ENCODE measurements at places on chromosomes 4 and X.

- DNase-seq = no peak
Observed at GRCh38 chrX:118552121-118552900, 56.7 kb downstream of the DOCK11 start.

DNA sequence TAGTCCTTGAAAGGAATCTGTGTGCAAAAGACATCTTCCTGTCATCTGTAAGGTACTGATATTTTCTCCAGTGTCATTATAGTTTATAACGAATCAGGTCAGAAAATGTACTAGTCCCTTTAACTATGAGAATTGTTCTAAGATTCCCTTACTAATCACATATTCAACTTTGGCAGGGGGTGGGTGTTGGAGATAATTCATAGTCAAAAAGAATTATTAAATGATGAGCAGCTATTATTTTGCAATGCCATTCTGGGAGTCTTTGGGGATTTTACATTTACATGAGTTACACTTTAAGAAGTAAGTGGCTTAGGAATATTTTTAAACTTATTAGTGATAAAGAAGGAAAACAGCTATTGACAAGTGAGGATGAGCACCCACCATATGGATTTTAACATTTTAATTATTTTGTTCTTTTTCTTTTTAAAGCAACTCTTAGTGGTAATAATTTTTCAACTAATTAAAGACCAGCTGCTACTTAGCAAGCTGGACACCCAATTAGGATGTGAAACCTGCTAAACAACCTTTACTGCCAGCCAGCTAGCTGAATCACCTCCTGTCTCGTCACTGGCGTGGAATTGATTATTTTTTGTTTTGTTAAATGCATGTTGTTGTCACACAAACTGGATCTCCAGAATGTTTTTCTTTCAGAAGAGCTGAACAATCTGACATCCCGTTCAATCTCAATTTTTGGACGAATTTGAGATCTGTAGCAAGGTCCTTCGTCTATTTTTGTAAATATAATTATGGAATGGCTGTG, 219.2 kb downstream of the ARAP2 start:
- DNase-seq = no peak

DNA sequence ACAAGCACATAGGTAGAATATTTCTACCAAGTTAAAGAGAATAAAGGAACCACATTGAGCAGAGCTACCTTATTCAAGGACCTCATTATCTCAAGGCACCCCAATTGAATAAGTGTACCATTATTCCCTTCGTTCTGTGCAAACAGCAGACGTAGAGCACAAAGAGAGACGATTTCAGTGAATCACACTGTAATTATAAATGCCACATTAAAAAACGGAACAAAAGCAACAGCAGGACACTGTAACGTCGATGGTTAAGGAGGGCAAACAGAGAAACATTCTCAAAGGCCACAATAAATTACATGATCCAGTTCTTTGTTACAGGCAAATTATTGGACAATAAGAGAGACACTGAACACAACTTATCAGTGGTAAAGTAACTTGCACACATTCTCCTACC, 644.1 kb upstream of the TENM3 start:
- DNase-seq = no peak

DNA sequence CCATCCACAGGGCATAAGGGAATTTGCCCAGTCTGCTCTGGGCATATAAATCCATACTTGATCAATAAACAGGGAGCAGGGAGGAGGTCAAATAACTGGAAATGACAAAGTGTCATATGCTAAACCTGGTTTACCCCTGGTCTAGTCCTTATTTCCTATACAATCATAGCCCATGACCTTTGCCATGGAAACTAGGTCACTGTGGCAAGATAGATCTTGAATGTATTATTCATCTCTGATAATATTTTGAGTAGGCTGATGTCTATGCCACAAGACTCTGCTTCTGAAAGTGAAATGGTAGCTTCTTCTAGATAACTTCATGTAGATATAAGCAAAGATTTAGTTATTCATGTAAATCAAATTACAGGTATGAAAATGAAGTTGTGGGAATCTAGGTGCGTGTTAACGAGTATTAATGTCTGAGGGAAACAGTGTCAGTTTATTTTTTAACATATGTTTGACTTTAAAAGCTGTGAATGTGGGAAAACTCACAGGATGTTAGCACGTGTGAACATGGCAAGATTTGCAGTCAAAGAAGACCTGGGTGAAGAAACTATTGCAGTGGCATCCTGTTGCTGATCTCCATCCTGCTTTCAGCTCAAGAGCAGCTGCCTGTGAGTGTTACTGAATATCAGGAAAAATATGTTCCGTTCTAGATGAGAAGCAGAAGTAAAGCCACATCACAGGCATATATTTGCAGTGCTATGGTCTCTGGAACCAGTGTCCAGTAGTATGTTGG, 81.8 kb upstream of the NDP start:
- no peak for DNase-seq

GRCh38 chr4:7876201-7876875, 63.3 kb downstream of the AFAP1 start:
- DNase-seq = no peak

- no peak for DNase-seq
Observed at GRCh38 chr4:112735474-112735951, 98.6 kb downstream of the LARP7 start.

- no peak for DNase-seq
Observed at GRCh38 chr4:57090079-57090478, 20.1 kb downstream of the IGFBP7 start.

DNA sequence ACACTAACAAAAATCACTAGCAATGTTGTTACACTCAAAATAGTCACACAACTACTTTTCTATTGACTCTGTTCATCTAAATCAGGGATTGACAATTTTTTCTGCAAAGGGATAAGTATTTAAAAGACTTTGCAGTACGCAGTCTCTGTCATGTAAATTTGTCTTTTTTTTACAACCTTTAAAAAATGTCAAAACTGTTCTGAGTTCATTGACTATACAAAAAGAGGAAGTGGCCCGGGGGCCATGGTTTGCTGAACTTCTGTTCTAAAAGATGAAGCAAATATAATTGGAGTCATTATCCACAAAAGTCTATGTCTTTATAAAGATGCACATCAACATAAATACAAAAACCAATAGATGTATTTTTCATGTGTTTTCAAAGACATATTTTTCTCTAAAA, 1310.3 kb downstream of the RPA4 start:
- DNase-seq = no peak

GRCh38 chr4:155489271-155489670, 112.5 kb upstream of the MAP9 start:
- DNase-seq = no peak

- no peak for DNase-seq
Observed at GRCh38 chrX:97399400-97399799, 515.7 kb downstream of the RPA4 start.

DNA sequence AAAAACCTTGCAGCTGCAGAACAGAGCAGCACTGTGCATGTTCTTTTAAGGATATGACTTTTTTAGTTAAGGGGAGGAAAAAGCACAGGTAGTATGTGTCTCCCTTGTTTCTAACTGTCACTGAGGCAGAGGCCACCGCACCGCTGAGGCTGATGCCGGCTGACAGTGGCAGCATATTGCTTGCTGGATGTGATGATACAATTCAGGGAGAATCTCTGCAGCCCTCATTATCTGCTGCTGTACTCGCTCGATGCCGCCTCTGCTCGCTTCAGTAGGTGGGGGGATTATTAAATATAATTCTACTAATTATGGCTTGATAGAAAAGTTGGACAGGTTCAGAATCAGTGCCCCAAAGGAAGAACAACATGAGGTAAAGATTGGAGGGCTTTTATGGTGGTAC, 378.8 kb upstream of the NOCT start:
- DNase-seq = no peak

GRCh38 chr4:54392479-54392878, 163.4 kb downstream of the PDGFRA start:
- DNase-seq = no peak

DNA sequence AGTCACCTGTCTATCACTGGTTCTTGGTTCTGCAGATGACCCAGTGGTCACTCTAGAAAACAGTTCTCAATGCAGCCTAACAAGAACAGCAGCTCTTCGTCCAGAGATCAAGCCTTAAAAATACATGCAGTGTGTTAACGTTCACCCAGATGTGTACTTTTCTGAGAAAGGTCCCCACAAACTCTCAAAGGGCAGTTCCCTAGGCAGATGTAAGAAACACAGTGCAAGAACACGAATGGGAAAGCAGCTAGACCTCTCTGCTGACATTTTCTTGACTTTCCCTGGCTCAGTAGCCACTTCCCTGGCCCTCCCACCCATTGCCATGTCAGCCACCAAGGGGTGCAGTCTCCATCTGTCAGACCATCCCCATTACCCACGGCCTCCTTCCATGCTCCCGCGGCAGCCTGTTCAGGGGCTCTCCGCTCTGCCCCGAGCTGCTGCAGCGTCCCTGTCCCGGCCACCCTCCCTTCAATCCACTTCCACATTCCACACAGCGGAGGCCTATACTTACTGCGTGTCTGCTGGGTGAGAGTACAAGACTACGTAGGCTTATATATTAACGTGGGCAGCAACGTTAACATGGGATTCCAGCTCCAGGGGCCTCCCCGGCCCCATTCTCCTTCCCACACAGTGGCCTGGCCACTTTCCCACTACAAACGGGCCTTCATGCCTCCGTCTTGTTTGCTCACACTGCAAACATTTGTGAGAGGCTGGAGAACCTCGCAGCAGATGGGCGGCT, 34.3 kb downstream of the IRF2 start:
- DNase-seq = peak; percentile 20

DNA sequence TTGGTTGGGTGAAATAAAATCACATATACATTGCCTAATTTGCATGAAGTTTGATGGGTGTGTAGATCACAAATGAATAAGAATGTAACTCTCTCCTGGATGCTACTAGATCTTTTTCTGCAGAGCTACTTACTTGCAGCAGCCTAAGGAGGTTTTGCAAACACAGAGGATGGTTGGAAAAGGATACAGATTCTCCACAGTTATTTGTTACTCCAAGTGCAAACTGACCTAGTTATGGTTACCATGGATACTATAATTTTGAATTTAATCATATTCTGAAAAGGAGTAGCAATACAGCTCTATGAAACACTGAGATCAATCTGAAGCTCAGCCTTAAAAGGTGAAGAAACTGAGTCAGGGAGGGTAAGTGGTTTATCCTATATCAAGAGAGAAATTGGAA, 9.1 kb upstream of the ARHGEF38 start:
- no peak for DNase-seq

GRCh38 chrX:24513416-24513815, 48.3 kb downstream of the PDK3 start:
- DNase-seq = no peak

GRCh38 chr4:76688619-76689144, 209.3 kb downstream of the SOWAHB start:
- DNase-seq = no peak

DNA sequence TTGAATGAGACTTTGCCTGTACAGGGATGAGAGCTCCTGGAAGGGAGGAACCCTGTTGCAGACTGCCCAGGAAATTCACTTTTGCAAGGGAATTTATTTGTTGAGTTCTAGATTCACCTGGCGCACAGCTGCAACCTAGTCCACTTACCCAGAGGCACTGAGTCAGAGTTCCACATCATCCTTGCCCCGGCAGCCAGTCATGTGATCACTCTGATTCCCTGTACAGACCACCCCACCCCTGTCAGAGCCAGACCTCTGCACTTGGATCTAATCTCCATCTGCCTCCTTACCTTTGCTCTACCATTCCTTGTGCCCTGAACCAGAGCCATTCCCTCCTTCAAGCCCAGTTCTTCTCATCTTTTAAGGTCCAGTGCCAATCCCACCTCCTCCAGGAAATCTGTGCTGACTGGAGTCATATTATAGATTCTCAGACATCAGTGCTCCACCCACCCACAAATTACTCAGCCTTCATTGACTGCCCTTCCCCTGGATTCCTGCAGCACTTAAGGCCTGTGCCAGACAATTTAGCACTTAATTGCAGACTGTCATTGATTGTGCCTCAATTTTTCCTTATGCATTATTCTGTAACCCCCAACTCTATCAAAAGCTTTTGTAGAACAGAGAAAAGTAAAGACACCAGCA, 84.1 kb upstream of the MAGEA4 start:
- DNase-seq = no peak

GRCh38 chrX:49171752-49172279, at the start of gene PLP2:
Gene PLP2 (plus strand): TSS chrX:49171898. CDS start chrX:49172001, 103 bp downstream.
- no peak for DNase-seq
